ENCODE measurements at places on chromosomes 16 and 17.

DNA sequence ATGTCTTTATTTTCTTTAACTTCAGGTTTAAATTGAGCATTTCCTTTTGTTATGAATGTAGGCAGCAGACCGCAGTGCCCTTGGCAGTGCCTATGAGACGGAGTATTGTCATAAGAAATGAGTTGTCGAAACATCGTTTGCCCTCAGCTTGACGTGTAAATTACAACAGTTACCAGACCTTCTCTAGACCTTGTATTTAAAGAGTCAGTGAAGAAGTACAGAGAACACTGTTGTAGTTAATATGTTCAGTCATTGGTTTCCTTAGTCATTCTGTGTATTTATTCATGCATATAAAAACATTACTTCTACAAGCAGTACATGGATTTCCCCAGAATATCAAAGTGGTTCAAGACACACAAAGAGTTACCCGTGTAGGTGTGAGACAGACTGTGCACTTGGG lies 19.0 kb downstream of the IRF8 start:
- DNase-seq: no peak

- no peak for DNase-seq
These were observed 113.6 kb downstream of the SMG6 start for GRCh38 chr17:2190014-2190413.

DNA sequence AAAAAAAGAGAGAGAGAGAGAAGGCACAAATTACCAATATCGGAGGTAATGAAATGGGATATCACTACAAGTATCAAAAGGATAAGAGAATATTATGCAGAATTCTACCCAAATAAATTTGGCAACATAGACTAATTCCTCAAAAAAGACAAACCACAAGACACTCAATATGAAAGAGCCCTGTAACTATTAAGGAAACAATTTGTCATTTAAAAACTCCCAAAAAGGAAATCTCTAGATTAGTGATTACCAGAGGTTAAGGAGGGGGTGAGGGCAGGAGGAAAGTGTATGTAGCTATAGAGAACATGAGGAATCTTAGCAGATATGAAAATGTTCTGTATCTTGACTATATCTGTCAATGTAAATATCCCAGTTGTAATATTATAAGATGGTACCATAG lies 54.0 kb downstream of the CFDP1 start:
- no peak for DNase-seq

GRCh38 chr16:74991593-74992403 lies 6.9 kb upstream of the WDR59 start:
- DNase-seq: no peak

DNA sequence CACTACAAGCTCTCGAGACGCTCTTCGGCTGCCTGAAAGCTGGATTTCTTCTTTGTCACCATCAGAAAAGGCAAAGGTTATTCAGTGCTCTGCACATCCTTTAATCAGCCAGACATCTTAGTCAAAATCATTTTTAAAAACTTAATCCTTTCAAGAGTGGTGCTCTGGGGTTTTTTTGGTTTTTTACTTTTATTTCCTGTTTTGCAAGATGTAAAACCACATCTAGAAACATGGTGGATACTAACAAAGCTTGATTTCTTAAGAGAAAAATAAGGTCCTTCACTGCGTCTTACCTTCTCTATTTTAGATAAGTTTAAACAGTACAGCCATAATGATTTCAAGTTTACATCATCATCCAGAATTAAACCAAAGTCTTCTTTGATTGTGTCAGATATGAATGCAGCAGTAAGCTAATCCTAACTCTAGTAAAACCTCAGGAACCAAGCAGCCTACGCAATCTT lies 6.3 kb downstream of the ANKRD11 start:
- no peak for DNase-seq

DNA sequence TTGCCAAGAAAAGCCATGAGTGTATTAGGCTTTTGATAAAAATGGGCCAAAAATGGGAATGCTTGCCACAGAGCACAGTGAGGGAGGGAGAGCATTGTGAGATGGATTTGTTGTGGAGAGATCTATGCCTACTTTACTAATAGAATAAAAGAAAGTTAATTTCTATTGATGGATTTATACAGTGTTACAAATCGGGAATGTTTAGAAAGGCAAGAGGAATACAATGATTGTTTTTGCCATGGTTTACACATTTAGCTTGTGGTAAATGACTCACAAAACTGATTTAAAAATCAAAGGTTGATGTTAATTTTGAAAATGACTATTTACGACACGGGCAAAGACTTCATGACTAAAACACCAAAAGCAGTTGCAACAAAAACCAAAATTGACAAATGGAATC lies 16.6 kb downstream of the CCL4 start:
- no peak for DNase-seq

GRCh38 chr16:1427473-1428461 lies 3.1 kb upstream of the PERCC1 start:
- no peak for DNase-seq

DNA sequence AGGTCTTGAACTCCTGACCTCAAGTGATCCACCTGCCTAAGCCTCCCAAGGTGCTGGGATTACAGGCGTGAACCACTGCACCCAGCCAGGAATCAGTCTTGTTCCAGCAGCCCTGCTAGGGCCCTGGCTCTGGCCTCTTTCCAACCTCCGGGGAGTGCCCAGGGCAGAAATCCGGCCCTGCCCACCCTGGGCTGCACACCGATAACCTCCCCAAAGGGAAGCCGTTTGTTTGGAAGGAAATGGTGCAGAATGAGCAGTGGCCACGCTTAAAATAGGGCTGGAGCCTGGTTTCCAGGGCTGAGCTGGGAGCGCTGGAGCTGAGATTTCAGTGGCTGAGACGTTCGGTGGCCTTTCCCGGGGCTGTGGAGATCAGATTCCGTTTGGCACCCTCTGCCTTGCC lies 17.8 kb upstream of the EMP2 start:
- no peak for DNase-seq

GRCh38 chr16:69340095-69340644 lies 598 bp downstream of the NIP7 start:
- no peak for DNase-seq

- no peak for DNase-seq
These were observed 77.1 kb downstream of the MRM3 start for GRCh38 chr17:859061-859823.

GRCh38 chr17:27559506-27560481 lies 71.2 kb upstream of the LGALS9 start:
- DNase-seq: no peak

GRCh38 chr16:60107437-60107836 lies 1373.3 kb upstream of the GOT2 start:
- DNase-seq: no peak

- DNase-seq: no peak
These were observed 12.0 kb downstream of the TBC1D24 start for GRCh38 chr16:2486645-2487516.

DNA sequence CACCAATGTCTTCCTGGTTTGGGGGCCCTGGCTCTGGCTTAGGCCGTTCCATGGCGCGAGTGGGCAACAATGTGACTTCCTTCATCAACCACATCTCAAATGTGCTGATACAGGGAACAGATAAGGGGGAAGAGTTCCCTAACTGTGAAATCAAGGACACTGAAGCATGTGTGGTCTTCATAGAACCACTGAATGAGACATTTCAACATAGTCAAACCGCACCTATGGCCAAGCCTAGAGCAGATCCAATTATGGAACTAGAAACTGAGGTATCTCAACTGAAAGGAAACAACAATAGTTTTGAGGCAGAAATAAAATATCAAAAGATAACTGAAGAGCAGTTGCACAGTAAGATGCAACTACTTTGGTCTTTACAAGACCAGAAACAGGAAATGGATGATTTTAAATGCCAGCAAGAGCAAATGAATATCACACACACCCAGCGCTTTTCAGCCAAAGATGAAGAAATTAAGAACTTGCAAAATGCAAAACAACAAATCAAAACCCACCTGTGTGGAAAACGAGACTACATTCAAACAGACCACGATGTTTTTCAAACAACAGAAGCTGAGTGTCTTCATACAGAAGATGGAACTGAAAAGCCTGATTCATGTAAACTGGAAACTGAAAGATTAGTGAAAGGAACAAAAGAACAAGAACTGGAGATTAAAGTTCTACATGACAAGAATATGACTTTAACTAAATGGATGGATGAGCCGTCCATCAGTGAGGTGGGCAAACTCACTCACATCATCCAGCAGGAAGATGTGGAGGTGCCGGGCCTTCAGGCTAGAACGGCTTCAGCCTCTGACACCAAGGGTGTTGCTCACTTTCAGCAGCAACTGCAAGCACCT lies 18.1 kb upstream of the LCMT1 start:
- DNase-seq: no peak

GRCh38 chr16:87203060-87203656 lies 114.0 kb downstream of the C16orf95 start:
- DNase-seq: peak; percentile 67

GRCh38 chr17:78824240-78824639 lies 16.4 kb downstream of the USP36 start:
- DNase-seq: no peak

- no peak for DNase-seq
These were observed 314.2 kb downstream of the WWOX start for GRCh38 chr16:78413651-78414050.

GRCh38 chr16:85562093-85562786 lies 50.9 kb upstream of the GSE1 start:
- DNase-seq: no peak

- DNase-seq: no peak
These were observed 27.3 kb downstream of the ANKFY1 start for GRCh38 chr17:4236456-4236855.

DNA sequence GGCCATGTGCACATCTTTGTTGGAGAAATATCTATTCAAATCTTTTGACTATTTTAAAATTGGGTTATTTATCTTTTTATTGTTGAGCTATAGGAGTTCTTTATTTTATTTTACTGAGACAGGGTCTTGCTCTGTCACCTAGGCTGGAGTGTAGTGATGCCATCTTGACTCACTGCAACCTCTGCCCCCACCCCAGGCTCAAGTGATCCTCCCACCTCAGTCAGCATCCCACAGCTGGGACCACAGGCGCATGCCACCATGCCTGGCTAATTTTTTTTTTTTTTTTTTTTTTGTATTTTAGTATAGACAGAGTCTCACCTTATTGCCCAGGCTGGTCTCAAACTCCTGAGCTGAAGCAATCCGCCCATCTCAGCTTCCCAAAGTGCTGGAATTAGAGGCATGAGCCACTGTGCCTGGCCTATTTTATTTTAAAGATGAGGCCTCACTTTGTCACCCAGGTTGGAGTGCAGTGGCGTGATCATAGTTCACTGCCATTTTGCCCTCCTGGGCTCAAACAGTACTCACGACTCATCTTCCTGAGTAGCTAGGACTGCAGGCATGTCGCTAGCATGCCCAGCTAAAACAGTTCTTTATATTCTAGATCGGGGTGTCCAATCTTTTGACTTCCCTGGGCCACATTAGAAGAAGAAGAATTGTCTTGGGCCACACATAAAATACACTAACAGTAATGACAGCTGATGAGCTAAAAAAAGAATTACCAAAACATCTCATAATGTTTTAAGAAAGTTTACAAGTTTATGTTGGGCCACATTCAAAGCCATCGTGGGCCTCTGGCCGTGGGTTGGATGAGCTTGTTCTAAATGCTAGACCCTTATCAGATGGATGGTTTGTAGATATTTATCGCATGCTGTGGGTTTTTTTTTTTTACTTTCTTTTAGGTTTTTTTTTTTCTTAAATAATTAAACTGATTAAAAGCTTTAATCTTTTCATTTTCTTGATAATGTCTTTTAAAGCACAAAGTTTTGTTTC lies 13.7 kb downstream of the TENT4B start:
- DNase-seq: no peak

DNA sequence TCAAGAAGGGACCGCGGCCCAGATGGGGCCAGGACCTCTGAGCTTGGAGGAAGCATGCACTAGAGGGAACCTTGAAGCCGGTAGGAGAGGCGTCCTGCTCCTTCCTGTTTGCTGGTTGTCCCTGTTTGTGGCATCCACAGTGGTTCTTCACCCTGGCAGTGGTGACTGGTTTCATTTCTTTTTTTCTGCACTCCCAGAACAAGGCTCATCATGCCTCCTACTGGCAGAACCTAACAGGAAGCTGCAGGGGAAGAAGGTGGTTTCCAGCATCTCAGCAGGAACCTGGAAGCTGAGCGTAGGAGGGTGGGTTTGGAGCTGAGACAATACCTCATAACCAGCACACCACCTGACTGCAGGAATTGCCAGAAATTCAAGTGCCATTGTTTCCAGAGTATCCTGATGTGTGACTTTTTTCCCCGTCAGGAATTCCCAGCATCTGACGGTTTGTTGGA lies 5.8 kb downstream of the TMEM231 start:
- peak; percentile 56 for DNase-seq

DNA sequence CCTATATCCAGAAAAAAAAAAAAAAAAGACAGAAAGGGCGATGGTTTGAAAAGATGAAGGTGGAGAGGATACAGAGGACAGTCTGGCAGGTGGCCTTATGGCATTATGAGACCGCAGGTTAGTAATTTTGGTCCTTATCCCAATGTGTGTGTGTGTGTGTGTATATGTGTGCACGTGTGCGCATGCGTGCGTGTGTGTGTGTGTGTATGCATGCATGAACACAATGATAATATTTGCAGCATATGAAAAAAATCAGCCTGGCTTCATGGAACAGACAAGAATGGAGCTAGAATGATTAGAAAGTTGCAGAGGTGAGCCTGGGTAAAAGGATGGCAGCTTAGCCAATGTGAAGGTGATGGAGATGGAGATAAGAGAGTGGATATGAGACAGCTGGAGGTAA lies 83.4 kb downstream of the LYRM1 start:
- DNase-seq: no peak

DNA sequence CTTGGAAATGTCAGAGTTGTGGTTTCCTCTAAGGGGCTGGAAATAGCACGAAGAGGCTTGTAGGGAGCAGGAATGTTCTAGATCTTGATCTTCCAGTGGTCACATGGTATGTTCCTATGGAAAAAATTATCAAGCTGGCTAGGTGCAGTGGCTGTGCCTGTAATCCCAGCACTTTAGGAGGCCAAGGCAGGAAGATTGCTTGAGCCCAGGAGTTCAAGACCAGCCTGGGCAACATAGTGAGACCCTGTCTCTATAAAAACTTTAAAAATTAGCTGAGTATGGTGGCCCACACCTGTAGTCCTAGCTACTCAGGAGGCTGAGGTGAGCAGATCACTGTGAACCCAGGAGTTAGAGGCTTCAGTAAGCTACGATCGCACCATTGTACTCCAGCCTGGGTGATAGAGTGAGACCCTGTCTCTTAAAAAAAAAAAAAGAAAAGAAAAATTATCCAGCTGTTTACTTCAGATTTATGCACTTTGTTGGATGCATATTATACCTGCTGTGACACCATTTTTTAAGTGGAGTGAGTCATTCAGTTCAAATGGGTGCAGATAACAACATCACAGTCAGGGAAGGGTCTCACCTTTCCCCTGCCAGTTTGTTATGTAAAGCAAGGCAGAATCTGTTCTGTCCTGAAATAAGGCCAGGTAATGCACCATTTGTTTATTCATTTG lies 65.7 kb upstream of the LYRM9 start:
- DNase-seq: peak; percentile 54

GRCh38 chr17:78680436-78680835 lies 101.6 kb downstream of the CYTH1 start:
- no peak for DNase-seq

Measured in iPS DF 19.7 (cell line).